ENCODE measurements at places on chromosomes 12 and 14.

DNA sequence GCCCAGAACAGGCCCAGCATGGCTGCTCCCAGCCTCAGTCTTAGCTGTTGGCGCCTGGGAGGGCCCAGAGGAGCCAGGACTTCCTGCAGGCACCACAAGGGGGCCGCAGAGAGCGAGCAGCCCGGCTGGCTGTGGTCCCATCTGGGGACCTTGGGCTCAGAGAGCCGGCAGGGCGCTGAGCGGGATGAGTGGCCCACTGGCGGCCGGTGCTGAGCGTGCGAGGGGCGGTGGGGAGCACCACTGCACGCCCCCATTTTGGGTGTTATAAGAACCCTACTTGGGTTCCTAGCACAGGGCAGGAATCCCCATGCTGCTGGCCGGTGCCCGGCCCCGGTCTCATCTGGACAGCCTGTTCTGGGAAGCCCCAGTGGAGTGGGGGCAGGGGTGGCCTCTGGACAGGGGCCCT, 25.9 kb upstream of the CRIP2 start:
- no peak for DNase-seq

- no peak for DNase-seq
Measured at GRCh38 chr12:52699960-52700359, 3.4 kb downstream of the KRT77 start.

DNA sequence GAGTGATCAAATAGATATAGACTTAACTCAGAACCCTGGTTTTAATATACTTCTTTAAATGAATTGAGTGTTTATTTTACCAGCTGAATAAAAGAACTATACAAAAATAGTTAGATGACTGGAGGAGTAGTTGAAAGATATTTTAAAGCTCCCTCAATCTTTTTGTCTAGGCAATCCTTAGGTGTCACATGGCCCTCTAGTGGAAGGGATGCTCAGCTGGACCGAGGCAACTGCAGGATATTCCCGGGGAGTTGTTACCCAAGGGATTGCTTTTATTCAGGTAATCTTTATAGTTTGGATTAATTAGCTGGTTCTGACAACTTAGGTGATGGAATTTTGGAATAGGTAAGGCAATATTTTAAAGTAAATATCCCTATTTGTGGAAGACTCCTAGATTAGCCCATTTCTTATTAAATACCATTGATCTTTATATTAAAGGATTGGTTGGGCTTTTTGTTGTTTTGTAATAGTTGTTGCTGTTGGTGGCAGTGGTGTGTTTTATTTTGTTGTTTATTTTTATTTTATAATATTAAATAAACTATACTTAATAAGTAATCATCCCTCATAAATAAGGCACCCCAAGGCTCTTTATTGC, 57.1 kb downstream of the ZDHHC17 start:
- DNase-seq = no peak

DNA sequence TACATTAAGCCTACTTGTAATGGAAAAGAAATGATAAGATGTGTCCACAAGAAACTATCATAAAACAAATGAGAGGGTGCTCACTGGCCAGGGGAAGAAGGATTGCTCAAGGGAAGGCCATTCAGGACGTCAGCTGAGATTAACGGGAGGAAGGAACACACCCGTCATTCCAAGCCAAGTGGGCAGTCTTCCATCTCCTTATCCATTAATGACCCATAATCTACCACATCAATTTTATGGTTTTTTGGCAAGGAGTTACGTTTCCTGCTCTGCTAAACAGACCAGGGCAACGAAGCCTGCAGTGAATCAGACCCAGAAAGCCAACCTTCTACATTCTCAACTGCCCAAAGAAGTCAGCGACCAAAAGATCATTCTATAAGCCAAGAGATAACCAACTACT, 25.1 kb downstream of the PRKAB1 start:
- DNase-seq = no peak

GRCh38 chr14:100830681-100831080, 4.8 kb downstream of the MEG3 start:
- DNase-seq = peak; percentile 4

GRCh38 chr12:122874081-122874480, 21.8 kb downstream of the VPS37B start:
- no peak for DNase-seq

GRCh38 chr14:77086951-77087350, 11.1 kb upstream of the CIPC start:
- no peak for DNase-seq

- DNase-seq = no peak
Measured at GRCh38 chr12:56518570-56518969, 3.0 kb upstream of the RBMS2 start.

DNA sequence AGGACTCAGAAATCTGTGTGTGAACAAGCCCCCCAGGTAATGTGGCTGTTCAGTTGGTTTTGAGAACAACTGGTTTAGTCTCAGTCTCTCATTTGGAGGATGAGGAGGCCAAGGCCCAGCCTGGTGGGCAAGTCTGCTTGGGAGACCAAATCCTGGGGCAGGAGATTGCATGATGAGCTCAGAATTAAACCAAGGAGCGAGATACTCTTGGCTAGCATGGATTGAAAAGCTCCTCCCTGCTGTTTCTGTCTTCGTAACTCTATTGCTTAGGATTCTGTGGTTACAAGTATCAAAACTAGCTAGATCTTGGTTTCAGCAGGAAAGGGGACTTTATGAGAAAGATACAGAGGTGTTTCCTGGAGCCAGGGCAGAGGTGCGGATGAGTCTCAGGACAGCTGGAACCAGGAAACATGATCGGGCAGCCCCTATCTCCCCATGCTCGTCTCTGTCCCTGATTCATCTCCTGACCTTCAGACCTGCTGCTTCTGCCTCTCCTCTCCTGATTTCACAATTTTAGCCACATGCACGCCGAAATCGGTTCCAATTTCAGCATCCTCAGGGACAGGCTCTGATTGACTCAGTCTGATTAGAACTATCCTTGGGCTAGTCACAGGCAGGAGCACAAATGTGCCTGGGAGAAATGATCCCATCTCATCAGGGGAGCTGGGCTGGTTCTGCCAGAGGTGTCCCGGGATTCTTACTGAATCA, 40.2 kb upstream of the RIN3 start:
- no peak for DNase-seq

- DNase-seq = no peak
Measured at GRCh38 chr12:26271889-26272492, 76.6 kb downstream of the SSPN start.

GRCh38 chr14:100392356-100392755, 69.2 kb downstream of the SLC25A47 start:
- no peak for DNase-seq

Data from NCI-H1417 treated with DMSO at 0.1 percent for 48 hours (cell line).